ENCODE measurements at places on chromosomes 11 and 22.

DNA sequence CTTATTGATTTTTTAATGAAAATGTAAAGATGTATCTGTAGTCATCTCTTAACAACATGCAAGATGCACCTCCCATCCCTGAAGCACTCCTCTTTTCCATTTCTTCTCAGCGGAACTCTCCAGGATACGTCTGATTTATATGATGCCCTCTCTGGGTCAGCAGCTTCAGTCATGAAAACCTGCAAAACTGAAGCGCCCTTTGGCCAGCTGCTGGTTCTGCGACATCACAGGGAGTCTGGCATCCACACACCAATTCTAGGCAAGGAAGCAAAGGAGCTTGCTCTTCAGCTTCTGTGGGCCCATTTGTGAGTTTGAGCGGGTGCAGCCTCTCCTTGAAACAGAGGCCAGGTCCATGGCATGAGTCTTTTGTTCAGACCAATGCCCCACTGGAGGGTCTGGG lies 1253.3 kb downstream of the TBC1D22A start:
- no peak for DNase-seq
- no peak overlapping the region for H3K27ac ChIP-seq
- H3K4me3 ChIP-seq = no peak overlapping the region
- no peaks in the 10 kb centered on the region for H3K27me3 ChIP-seq

DNA sequence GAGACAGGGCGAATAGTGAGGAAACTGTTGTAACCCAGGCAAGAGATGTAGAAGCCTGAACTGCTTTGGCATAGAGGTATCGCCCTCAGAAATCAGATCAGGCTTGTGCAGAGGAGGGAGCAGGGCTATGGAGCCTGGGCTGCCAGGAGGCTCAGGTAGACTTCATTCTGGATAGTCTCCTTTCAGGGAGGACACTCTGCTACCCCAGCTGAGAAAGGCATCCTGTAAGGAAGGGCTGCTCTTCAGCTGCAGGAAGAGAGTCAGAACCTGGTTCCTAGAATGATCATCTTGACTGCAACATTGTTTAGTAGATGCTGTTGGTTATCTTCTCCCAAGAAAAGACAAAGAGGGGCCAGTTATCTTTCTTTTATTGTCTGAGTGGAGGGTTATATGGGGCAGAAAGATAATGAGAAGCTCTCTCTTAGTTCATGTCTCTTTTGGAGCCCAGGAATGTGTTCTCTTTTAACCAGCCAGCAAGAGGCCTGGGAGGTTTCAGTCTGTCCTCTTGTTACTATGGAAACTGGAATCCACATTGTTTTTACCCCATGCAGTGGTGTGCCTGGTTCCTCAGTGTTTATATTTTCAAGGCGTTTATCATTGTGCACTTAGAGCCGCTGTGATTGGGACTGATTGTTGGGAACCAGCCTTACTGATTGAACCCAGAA lies 95.7 kb downstream of the STIM1 start:
- peaks cover 26% of the 10 kb centered on the region for H3K4me1 ChIP-seq
- H3K4me3 ChIP-seq = no peak overlapping the region
- H3K36me3 ChIP-seq = peaks cover 4% of the 10 kb centered on the region
- H3K27me3 ChIP-seq = no peaks in the 10 kb centered on the region
- peak overlapping the region; percentile 37 for H3K27ac ChIP-seq
- DNase-seq = no peak

GRCh38 chr22:30918761-30919160 lies 49.8 kb downstream of the MORC2 start:
- no peaks in the 10 kb centered on the region for H3K27me3 ChIP-seq
- H3K4me1 ChIP-seq = no peaks in the 10 kb centered on the region
- no peak overlapping the region for H3K27ac ChIP-seq
- peaks cover 9% of the 10 kb centered on the region for H3K36me3 ChIP-seq
- no peak for DNase-seq

DNA sequence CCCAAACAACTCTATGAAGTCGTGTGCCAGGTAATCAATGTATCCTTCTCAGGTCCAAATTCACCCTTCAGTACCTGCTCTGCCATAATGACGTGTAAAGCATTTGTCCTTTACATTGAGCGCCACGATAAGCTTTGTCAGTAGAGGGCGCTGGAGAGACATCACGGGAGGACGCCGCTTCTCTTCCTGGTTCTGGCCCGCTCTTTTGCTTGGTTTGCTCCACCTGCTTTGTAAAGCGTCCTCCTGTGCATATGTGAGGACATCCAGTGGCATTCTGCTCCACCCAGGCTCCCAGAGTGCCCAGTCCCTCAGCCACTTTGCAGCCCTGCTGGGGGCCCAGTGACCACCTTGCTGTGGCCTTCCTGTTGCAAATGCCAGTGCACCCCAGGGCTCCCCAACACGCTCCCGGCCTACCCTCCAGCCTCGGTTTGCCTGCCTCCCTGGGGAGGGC lies 61.1 kb downstream of the WT1 start:
- H3K4me1 ChIP-seq = no peaks in the 10 kb centered on the region
- H3K4me3 ChIP-seq = no peak overlapping the region
- peaks cover 31% of the 10 kb centered on the region for H3K27me3 ChIP-seq
- no peaks in the 10 kb centered on the region for H3K36me3 ChIP-seq

- DNase-seq = no peak
- H3K27ac ChIP-seq = no peak overlapping the region
- no peak overlapping the region for H3K4me3 ChIP-seq
- H3K36me3 ChIP-seq = no peaks in the 10 kb centered on the region
- H3K4me1 ChIP-seq = no peaks in the 10 kb centered on the region
These were observed 71.9 kb downstream of the BLID start for GRCh38 chr11:122044086-122044485.

GRCh38 chr11:62256281-62256680 lies 13.7 kb upstream of the SCGB2A2 start:
- H3K27ac ChIP-seq = no peak overlapping the region
- no peaks in the 10 kb centered on the region for H3K4me1 ChIP-seq
- DNase-seq = no peak
- H3K27me3 ChIP-seq = peaks cover 64% of the 10 kb centered on the region
- H3K36me3 ChIP-seq = no peaks in the 10 kb centered on the region

DNA sequence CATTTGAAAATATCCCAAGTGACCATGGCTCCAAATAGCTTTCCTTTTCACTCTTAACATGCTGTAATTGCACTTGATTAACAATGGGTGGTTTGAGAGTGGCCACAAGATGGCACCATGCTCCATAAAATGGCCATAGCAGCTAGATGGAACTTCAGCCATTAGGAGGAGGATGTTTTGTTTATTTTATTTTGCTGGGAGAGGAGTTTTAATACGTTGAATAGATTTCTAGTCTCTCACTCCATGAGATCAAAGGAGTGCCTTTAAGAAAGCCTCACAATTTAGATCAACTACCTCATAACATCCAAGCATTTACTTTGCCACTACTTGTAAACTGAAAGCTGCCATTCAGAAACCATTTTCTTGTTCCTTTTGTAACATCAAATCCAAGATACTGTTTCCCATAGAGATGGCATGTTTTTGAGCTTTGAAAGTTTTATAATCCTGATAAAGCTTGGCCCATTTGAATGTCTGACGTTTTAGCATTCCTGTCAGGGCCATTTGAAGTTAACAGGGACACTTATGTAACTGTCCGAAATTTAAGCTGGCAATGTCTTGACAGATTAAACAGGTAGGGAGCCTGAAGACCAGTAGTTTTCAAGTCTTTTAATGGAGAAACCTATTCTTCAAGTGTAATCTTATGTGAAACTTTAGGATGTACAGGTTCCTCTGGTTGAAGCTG lies 4.7 kb downstream of the FEN1 start:
- DNase-seq = peak; percentile 73
- peaks cover 67% of the 10 kb centered on the region for H3K36me3 ChIP-seq
- no peaks in the 10 kb centered on the region for H3K27me3 ChIP-seq
- no peak overlapping the region for H3K27ac ChIP-seq
- peaks cover 25% of the 10 kb centered on the region for H3K4me1 ChIP-seq

GRCh38 chr22:45962756-45963324 lies 14.1 kb downstream of the WNT7B start:
- H3K4me3 ChIP-seq = no peak overlapping the region
- no peak overlapping the region for H3K27ac ChIP-seq
- DNase-seq = peak; percentile 18
- peaks cover 38% of the 10 kb centered on the region for H3K36me3 ChIP-seq
- H3K27me3 ChIP-seq = no peaks in the 10 kb centered on the region

DNA sequence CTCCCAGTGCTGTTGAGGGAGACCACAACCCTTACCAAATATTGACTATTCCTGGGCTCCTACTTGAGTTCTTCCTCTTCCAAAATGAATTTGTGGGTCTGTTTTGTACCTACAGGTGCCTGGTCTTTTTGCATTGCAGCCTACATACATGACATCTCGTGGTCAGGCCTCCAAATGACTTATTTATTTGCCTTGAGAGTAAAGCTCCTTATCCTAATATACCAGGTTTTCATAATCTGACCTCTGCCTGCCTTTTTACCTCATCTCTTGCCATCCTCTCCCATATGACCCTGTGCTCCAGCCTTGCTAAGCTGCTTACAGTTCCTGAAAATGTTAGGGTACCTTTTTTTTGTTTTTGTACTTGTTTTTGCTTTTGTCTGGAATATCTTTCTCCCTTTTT lies 130.4 kb downstream of the UVRAG start:
- H3K4me3 ChIP-seq = no peak overlapping the region
- H3K27me3 ChIP-seq = no peaks in the 10 kb centered on the region
- H3K4me1 ChIP-seq = peaks cover 12% of the 10 kb centered on the region
- no peaks in the 10 kb centered on the region for H3K36me3 ChIP-seq
- no peak overlapping the region for H3K27ac ChIP-seq

- H3K27ac ChIP-seq = no peak overlapping the region
- DNase-seq = no peak
- no peak overlapping the region for H3K4me3 ChIP-seq
These were observed 62.1 kb downstream of the TCF20 start for GRCh38 chr22:42208362-42208761.

DNA sequence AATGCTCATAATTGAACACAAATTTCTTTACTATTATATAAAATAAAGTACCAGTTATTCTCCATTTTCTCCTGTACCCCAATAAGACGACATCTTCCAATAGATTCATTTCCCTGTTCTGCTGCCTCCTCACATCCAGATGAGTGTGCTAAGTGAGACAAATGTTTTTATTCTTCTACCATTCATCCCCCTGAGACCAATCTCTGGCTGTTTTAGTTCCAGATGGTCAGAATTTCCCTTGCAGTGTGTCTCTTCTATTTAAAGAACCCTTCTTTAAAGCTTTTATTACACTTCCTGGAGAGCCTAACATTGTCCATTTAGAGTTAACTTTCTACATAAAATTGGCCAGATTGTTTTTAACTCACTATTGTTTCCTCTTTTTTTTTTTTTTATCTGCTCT lies 41.2 kb upstream of the GLYATL1 start:
- H3K4me3 ChIP-seq = no peak overlapping the region
- peaks cover 16% of the 10 kb centered on the region for H3K27me3 ChIP-seq
- H3K27ac ChIP-seq = no peak overlapping the region

DNA sequence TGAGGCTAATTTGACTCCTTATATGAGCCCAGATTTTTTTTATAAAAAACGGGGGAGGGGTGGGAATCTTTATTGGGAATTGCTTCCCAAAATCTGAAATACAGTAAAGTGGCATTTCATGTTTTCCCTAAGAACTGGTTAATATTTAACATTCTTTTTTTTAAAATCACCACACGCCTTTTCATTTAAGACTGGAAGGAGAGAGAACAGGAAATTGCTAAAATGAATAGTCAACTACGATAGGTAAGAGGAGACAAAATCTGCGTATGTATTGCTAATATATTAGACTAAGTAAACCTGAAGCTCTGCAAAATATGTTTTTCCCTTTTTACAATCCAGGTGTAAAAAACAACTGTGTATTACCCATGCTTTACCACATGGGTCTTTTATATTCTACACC lies 57.0 kb downstream of the SOX6 start:
- no peak overlapping the region for H3K4me3 ChIP-seq
- DNase-seq = no peak
- no peaks in the 10 kb centered on the region for H3K27me3 ChIP-seq
- H3K27ac ChIP-seq = no peak overlapping the region

- H3K27me3 ChIP-seq = no peaks in the 10 kb centered on the region
- no peak overlapping the region for H3K27ac ChIP-seq
- DNase-seq = no peak
- peak overlapping the region; percentile 88 for H3K4me3 ChIP-seq
- H3K36me3 ChIP-seq = peaks cover 24% of the 10 kb centered on the region
These were observed 1.8 kb downstream of the SIK3 start for GRCh38 chr11:117096201-117096991.

GRCh38 chr11:11973361-11973800 lies 35.0 kb downstream of the DKK3 start:
- no peak overlapping the region for H3K27ac ChIP-seq
- no peak overlapping the region for H3K4me3 ChIP-seq
- H3K4me1 ChIP-seq = peaks cover 19% of the 10 kb centered on the region
- no peak for DNase-seq
- H3K27me3 ChIP-seq = no peaks in the 10 kb centered on the region

GRCh38 chr11:88801484-88802123 lies 264.2 kb downstream of the GRM5 start:
- no peaks in the 10 kb centered on the region for H3K36me3 ChIP-seq
- no peak for DNase-seq
- no peaks in the 10 kb centered on the region for H3K4me1 ChIP-seq
- H3K4me3 ChIP-seq = no peak overlapping the region
- no peaks in the 10 kb centered on the region for H3K27me3 ChIP-seq

GRCh38 chr11:124970925-124971324 lies 16.9 kb downstream of the CCDC15 start:
- H3K4me1 ChIP-seq = no peaks in the 10 kb centered on the region
- peak; percentile 17 for DNase-seq
- H3K4me3 ChIP-seq = no peak overlapping the region
- peaks cover 5% of the 10 kb centered on the region for H3K36me3 ChIP-seq
- H3K27me3 ChIP-seq = no peaks in the 10 kb centered on the region
- H3K27ac ChIP-seq = no peak overlapping the region

Measured in Calu3 (cell line).